HuH-7 (cell line): ENCODE measurements at places on chromosomes 3 and 15.
A peak's percentile ranks its signal among the peaks of the same experiment; 100 is the strongest.

DNA sequence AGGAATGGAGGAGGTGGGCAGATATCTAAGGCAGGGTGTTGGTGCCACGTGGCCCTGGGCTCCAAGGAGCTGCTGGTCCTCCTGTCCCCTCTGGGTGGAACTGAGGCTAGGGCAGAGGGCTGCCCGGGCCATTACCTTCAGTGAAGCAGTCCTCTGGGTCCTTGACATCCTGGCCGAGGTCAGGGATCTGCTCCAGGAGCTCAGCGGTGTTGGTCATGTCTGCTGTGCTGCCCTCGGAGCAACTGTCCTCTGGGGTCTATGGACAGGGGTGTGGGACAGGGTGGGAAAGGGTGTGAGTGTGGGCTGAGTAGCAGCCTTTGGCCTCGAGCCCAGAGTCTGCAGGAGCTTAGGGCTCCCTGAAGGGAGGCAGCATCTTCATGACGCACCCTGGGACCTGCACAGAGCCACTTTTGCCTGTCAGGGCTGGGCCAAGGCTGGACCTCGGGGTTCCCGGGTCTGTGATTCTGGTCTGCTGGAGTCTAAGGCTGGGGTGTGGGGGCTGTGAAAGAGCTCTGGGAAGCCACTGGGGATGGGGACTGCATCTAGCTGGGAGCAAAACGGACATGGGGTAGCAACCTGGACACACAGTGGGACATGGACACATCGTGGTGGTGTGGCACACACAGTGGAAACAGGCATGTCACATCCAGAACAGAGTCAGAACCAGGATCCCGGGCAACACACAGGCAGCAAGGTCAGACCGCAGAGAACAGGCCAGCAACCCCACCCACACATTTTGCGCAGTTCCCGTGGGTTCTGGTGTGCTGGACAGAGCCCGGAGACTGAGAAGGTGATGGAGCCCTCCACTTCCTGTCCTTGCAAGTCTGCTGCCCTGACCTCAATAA, 72.7 kb downstream of the SCN5A start:
- no peak for DNase-seq

DNA sequence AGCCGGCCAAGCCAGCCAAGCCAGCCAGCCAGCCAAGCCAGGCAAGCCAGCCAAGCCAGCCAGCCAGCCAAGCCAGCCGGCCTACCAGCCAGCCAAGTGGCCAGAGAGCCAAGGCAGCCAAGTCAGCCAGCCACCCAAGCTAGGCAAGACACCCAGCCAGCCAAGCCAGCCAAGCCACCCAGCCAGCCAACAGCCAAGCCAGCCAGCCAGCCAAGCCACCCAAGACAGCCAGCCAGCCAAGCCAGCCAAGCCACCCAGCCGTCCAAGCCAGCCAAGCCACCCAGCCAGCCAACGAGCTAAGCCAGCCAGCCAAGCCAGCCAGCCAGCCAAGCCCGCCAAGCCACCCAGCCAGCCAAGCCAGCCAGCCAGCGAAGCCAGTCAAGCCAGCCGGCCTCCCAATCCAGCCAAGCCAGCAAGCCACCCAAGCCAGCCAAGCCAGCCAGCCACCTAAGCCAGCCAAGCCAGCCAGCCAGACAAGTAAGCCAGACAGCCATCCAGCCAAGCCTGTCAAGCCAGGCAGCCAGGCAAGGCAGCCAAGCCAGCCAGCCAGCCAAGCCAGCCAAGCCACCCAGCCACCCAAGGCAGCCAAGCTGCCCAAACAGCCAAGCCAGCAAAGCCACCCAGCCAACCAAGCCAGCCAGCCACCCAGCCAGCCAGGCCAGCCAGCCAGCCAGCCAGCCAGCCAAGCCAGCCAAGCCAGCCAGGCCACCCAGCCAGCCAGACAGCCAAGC, 200.5 kb downstream of the GOLGA6L6 start:
- DNase-seq = no peak

- no peak for DNase-seq
Measured at GRCh38 chr15:39013262-39013661, 448.6 kb upstream of the RASGRP1 start.

GRCh38 chr3:50466177-50466576, 37.3 kb downstream of the CACNA2D2 start:
- DNase-seq = no peak

DNA sequence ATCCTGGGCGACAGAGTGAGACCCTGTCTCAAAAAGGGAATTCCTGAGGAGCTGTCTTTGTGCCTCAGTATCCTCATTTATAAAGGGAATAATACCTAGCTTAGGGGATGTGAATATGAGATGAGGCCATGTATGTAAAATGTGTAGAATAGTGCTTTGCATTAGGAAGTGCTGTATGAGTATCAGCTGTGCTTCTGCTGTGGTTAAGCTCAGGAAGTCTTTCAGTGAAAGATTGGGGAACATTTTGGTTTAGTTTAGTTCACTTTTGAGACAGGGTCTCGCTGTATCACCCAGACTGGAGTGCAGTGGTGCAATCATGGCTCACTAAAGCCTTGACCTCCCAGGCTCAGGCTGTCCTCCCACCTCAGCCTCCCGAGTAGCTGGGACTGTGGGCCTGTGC, 10.6 kb downstream of the THUMPD3 start:
- DNase-seq = no peak

DNA sequence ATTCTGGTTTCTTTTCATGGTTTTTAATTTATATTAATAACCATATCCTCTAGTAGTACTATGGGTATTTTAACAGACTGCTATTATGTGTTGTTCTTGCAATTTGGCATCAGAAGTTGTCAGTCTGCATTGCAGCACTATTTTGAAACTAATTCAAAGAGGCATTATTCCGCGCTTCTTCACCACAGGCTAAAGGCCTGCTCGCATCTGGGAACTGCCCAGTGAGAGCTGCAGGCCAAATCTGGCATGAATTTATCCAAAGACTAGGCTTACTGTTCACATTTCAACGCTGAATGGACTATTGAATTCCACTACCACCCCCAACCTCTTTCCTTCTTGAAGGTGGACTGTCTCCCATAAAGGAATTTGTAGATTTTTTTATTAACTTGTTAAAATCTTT, 310.4 kb upstream of the NR2F2 start:
- DNase-seq = no peak

GRCh38 chr15:52658955-52659354, 20.2 kb downstream of the ATOSA start:
- no peak for DNase-seq

DNA sequence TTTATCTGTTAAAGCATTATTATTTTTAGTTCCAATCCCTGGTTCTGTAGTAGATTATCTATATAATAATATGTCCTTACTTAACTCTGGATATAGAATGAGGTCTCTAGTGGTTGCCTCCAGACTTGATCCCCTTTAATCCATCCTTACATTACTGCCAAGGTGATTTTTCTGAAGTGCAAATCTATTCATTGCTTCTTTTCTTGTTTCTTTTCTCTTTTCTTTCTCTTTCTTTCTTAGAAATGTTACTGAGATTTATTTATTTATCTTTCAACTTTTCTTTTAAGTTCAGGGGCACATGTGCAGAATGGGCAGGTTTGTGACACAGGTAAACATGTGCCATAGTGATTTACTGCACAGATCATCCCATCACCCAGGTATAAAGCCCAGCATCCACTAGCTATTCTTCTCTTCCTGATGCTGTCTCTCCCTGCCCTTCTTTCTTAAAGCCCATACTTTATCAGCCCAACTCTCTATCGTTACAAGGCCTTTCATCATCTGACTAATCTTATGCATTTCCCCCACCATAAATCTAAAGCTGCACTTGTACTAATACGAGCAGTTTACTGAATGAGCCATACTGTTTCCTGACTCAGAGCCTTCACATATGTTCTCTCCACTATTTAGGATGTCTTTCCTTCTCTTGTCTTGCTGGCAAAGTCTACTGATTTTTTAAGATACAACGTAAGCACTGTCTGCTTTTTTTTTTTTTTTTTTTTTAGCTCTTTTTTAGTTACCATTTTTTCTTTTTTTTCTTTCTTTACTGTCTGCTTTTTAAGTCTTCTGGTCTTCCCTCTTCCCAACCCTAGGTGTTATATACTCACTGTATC, 4.6 kb downstream of the GLCE start:
- no peak for DNase-seq

DNA sequence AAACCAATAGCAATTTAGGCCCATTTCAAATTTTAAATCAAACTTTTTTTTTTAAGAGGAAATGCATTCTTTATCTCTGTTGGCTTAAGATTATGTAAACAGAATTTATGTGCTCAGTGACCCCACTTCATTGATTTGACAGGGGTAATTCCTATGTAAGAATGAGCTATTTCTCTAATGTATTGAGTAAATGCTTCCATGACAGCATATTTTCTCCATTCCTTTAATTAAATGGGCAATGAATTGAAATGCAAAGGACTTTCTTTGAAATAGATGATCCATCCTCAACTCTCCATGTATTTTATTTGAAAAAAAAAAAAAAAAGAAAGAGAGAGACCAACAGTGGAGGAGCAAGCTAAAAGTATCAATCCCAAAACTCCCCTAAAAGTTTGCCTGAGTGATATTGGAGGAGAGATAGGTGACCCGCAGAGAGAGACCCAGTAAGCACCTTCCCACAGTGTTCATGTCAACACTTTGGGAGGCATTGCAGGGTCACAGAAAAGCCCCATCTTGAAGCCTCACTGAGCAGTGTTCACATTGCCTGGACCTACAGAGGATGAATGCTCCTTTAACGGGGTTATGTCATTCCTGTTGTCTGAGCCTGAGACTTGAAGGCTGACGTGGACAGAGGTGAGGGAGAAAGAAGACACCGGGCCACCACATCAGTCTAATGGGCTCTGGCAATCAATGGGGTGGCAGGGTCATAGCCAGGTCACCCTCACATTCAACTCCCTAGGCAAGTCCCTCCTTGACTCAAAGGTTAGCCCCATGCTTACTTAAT, 176.0 kb downstream of the SHOX2 start:
- DNase-seq = peak; percentile 1

- DNase-seq = no peak
Measured at GRCh38 chr3:87793337-87793877, 265.4 kb downstream of the CGGBP1 start.

DNA sequence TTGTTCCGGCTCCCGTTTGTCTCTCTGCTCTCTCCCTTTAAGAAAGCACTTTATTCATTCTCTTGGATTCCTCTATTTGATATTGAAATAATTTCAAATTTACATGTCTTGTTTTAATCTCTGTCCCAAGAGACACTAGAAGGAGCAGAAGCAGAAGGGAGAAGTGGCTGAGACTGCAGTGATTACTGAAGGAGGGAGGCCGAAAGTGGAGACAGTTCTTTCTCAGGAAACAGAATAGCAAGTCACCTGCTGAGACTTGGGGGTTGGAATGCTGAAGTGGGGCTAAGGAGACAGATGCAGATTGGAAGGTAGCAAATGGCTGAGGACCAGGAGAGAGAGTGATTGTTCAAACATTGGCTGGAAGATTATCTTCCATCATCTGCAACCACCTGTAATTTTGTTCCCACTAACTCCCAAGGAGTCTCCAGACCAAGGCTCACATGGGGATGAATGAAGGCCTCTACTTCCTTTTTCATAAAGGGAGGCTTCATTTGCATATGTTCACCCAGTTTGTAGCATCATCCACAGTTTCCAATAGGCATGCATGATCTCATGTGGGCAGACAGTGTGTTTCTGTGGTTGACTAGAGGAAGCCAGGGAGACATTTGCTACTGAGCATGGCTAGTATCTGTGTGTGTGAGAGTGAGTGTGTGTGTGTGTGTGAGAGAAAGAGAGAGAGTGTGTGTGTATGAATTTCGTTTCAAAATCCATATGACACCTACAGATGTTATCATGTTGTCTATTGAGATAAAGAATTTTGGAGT, 24.0 kb downstream of the LTF start:
- no peak for DNase-seq

GRCh38 chr3:141373232-141373631, 4.9 kb downstream of the ZBTB38 start:
- no peak for DNase-seq

GRCh38 chr15:57949374-57949943, 116.1 kb downstream of the ALDH1A2 start:
- DNase-seq = no peak

- peak; percentile 46 for DNase-seq
Measured at GRCh38 chr3:48088056-48088748, 72.0 kb upstream of the MAP4 start.

GRCh38 chr3:62582495-62583172, 209.3 kb upstream of the FEZF2 start:
- DNase-seq = no peak

DNA sequence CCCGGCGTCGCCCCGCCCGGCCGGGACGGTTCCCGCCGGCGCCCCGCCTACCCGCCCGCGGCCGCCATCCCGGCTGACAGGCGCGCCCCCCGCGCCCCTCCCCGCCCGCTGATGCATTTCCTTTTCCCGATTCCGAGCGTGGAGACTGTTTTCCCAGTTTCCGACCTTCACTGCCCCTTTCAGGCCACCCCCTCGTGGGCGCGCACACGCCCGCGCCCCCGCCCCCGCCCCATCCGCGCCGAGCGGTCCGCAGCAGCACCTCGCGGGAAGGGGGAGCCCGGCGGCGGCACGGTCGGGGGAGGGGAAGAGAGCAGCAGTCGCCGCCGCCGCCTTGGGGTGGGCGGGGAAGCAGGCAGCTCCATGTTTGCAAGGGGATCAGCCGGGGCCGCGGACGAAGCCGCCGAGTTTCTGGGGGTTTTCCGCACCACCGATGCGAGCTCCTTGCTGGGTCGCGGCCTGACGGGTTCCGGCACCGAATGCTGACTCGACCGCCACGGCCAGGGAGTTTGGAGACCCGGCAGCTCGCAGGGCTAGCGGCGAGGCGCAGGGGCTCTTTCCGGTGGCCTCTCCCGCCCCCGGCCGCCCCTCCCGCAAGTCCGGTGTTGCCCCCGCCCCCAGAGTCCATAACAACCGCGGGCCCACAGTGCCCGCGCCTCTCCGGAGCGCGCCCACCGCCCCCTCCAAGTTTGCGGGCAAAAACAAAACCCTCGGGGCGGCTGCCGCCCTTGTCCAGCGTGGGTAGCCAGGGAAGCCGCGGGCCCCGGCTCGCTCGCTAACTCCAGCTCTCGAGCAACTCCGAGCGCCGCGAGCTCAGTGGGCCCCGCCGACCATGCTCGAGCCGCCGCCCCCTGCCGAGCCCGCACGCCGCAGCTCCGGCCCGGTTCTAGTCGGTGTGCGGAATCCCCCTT, 3.2 kb upstream of the SIN3A start:
- no peak for DNase-seq
